ENCODE measurements at places on chromosomes 1 and 21.

GRCh38 chr1:61539720-61540462 lies 185.1 kb downstream of the TM2D1 start:
- no peak for DNase-seq

- DNase-seq, result no peak
Observed at GRCh38 chr1:212269306-212269705, 15.9 kb upstream of the PPP2R5A start.

DNA sequence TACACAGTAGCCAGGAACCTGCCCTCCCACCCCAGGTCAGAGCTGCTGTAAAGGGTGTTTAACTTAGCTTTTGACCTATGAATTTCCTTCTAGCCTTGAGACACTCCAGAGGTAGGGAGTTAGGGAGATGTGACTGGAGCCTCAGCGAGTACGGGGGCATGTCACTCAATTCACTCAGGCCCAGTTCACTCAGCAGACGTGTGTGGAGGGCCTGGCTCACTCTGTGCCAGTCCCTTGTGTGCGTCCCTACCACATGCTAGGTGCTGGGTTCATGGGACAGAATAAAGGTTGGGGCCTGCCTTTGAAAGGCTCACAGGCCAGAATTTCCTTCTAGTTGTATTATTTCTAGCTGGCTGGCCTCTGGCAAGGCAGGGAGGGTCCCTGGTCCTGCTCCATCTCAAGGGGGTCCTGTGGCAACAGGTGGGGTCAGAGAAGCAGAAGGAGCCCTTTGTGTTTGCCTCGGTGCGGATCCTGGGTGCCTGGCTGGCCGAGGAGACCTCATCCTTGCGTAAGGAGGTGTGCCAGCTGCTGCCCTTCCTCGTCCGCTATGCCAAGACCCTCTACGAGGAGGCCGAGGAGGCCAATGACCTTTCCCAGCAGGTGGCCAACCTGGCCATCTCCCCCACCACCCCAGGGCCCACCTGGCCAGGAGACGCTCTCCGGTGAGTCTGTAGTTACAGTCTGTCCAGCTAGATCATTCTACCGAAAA lies 4.5 kb downstream of the NCDN start:
- no peak for DNase-seq

DNA sequence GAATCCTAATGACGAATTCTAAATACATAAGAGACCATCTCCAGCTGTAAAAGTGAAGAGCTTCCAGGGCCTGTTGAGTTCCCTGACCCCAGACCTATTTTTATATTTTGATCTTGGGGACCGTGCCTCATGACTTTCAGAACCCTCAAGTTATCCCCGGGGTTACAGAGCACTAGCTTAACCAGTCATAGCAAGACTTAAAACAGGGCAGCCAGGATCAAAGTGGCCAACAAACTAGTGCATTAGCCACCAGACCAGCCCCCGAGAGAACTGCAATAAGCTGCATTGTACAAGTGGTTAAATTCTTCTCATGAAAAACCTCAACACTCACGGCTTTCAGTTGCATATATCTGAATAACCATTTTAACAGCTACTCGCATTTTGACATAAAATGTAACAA lies 183.0 kb downstream of the BARHL2 start:
- DNase-seq, result no peak

- DNase-seq, result no peak
Observed at GRCh38 chr1:151867765-151868411, 14.4 kb upstream of the THEM5 start.

DNA sequence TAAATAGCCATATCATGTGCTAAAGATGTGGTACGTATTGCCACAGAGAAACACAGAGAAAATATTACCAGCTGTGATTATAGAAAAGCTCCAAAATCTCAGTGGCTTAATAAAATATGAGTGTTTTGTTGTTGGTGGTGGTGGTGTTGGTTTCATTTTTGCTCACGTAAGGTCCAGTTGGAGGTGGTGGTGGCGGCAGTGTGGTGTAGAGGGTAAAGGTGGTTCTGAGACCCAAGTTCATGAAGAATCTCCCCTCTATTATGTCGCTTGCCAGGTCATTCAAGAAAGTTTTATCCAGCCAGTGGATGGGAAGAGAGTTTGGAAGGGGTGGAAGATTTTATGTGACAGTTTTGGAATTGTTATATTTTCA lies 217.6 kb upstream of the SAMSN1 start:
- DNase-seq, result no peak

DNA sequence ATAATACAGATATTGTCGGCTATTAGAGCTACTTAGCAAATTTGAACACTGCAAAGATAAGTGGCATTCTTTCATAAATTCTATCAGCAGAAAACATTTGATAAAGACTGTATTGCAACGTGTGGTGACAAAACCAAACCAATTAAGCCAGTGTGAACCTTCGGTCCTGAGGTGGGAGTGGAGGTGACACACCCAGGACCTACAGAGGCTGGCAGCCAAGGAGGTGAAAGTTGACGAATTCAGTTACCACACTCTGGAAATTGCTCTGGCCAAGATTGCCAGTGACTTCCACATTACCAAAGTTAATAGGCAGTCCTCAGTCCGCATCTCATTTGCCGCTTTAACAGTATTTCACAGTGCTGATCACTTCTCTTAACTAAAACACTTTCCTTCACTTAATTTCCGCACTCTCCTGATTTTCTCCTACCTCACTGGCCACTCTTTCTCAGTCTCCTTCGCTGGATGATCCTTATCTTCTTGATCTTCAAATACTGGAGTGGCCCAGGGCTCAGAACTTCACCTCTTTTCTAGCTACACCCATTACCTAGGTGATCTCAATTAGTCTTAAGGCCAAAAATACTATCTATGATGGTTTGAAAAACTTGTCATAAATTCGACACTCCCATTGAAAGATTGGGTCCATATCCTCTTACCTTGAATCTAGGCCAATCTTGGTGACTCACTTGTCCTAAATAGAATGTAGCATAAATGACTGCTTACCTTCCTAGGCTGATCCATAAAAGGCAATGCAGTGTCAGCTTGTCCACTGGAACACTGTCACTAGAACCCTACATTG lies 5.1 kb upstream of the CDC42BPA start:
- DNase-seq, result no peak

DNA sequence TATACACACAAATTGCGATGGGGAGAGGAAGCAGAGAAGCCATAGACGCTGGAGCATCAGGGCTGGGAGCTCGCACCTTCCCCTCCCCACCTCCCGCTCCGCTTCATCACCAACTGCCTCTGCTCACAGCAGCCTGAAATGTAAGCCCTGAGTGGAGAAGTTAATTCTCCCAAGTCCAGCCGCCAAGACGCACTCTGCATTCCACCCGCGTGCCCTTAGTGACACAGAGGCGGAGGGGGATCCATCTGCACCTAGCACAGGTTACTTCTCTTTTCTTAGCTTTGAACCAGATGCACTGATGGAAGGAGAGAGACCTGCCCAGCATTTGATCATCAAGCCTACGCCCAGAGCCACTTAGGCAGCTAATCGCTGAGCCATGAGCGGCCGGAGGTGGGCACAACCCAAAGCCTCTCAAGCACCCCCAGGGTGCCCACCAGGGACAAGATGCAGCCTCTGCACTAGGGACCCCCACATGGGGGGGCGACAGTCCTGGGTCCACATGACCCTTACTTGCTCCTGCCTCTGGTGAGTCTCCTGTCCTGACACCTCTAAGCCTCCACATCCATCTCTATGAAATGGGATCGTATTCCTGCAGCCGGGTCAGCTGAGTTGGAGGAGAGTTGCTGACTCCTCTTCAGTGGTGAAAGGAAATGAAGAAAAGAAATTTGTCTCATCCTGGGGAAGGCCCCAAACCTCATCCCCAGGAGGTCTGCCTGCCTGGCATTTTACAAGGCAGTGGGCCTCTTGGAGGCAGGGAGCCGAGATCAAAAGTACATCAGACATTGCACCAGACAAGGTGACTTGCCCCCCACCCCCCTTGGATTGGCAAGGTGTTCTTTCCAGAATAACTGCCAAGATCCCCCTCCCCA lies 316.2 kb downstream of the MATN1 start:
- no peak for DNase-seq

DNA sequence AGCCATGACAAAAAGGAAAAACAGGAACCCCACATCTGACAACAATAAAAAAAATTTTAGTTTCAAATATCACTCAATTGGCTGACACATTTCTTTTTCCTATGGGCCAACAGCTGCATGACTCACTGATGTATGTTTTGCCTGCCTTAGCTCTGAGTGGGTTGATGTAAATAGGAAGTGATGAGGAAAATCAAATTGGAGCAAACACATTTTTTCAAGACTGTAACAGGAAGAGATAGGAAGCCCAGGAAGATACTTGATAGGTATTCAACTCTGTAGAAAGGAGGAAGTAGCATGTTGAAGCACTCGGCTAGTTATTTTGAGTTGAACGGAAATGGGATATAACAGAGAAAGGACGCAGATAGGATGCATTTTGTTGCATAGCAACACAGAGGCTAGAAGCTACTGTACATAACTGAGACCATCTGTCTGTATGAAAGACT lies 168.0 kb upstream of the NR5A2 start:
- DNase-seq, result peak; percentile 19

GRCh38 chr21:15285556-15285955 lies 220.8 kb upstream of the NRIP1 start:
- DNase-seq, result no peak

DNA sequence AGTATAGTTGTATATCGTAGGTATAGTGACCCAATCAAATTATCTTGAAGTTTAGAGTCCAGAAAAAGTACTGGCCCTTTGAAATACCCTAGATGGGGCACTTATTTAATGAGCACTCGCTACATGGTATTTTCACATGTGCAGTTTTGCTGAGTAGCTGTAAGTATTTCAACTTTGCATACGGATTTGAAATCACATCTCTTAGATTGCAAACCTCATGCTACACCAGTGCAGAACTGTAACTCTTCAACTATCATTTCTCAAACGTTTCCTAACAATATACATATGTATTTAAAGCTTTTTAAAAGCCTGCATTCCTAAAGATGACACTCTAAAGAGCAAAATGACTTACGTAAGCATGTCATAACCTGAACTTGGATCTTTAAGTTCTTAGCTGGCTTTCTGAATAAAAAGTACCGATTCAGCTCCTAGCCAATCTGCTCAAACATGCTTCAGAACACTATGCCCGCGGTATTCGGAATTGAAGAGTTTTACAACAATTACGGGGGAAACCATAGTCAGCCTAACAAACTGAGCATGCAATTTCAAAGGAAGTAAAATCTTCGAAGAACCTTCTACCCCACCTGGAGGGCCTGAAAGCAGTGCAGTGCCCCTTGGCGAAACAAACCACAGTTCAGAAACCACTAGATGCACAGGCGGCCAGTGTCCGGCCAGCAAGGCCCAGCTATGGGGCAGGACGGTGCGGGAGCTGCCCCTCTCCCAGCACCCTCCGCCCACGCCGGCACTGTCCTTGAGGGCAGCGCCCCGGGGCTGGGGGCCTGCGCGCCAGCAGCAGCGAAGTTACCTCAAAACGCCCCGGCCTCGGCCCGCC lies 863 bp downstream of the FH start:
- peak; percentile 16 for DNase-seq

- no peak for DNase-seq
Observed at GRCh38 chr1:53576381-53576801, 117.2 kb downstream of the DMRTB1 start.

- DNase-seq, result no peak
Observed at GRCh38 chr1:34590211-34590623, 164.6 kb upstream of the GJB5 start.

GRCh38 chr21:37041706-37042271 lies 31.1 kb downstream of the PIGP start:
- no peak for DNase-seq

GRCh38 chr1:30675761-30676160 lies 47.6 kb downstream of the MATN1 start:
- DNase-seq, result no peak

GRCh38 chr1:3074297-3074741 lies 5.3 kb downstream of the PRDM16 start:
- no peak for DNase-seq

DNA sequence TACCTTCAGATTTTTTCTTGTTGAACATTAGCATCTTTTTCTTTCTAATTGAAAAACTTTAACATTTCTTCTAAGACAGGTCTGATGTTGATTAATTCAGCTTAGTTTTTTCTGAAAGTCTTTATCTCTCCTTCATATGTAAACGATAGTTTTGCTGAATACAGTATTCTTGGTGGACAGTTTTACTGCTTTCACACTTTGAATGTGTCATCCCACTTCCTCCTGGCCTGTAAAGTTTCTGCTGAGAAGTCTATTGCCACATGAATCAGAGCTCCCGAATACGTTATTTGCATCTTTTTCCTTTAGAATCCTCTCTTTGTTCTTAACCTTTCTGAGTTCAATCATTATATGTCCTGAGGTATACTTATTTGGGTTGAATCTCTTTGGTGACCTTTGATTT lies 344.2 kb downstream of the OLFM3 start:
- no peak for DNase-seq

GRCh38 chr1:153422450-153423068 lies 6.2 kb downstream of the S100A7A start:
- DNase-seq, result peak; percentile 58

- DNase-seq, result no peak
Observed at GRCh38 chr1:171754971-171755370, 13.1 kb upstream of the VAMP4 start.

DNA sequence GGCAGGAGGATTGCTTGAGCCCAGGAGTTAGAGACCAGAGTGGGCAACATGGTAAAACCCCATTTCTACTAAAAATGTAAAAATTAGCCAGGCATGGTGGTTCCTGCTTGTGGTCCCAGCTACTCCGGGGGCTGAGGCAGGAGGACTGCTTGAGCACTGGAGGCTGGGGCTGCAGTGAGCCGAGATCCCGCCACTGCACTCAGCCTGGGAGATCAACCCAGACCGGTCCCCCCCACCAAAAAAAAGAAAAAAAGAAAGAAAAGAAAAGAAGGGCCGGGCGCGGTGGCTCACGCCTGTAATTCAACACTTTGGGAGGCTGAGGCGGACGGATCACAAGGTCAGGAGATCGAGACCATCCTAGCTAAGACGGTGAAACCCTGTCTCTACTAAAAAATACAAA lies 1.8 kb upstream of the GMEB1 start:
- no peak for DNase-seq

DNA sequence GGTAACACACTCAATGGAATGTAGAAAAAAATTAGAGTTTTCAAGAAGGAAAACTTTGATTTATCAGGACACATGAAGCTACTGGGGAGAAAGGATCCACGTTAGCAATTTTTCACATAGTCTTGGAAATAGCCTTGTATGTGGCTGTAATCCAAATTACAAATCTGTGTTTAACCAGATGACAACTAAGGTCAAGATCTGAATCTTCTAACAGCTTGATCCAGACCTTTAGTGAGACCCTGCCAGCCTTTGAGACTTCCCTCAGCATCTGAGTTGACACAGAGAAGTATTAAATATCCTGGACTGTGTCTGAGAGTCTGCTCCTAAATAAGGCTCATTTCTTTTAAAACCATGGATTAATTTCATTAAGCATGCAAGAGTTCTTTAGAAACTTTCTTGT lies 135.9 kb upstream of the KCNK2 start:
- DNase-seq, result no peak
